ENCODE measurements at places on chromosomes 3 and 15. TPM values are rescaled to one million over a fixed set of nuclear protein-coding genes. Genes with fewer than 3 reads are reported as not detected.

GRCh38 chr3:129081503-129081902 is 20.9 kb downstream of the GP9 start:
- no peaks in the 10 kb centered on the region for H3K27me3 ChIP-seq
- H3K4me3 ChIP-seq: no peak overlapping the region
- H3K36me3 ChIP-seq: no peaks in the 10 kb centered on the region

- H3K4me1 ChIP-seq: peaks cover 5% of the 10 kb centered on the region
- no peaks in the 10 kb centered on the region for H3K36me3 ChIP-seq
- no peak for DNase-seq
- no peaks in the 10 kb centered on the region for H3K27me3 ChIP-seq
- H3K4me3 ChIP-seq: no peak overlapping the region
Observed at GRCh38 chr3:146166415-146166821, 5.4 kb upstream of the PLOD2 start.

GRCh38 chr3:126900859-126901540 is 81.9 kb upstream of the PLXNA1 start:
- H3K4me3 ChIP-seq: no peak overlapping the region
- no peaks in the 10 kb centered on the region for H3K36me3 ChIP-seq
- DNase-seq: no peak
- H3K27me3 ChIP-seq: no peaks in the 10 kb centered on the region
- no peak overlapping the region for H3K27ac ChIP-seq

COL6A6 gene
- 0.57 TPM for total RNA-seq

- H3K27me3 ChIP-seq: no peaks in the 10 kb centered on the region
- no peak overlapping the region for H3K27ac ChIP-seq
- no peaks in the 10 kb centered on the region for H3K36me3 ChIP-seq
Observed at GRCh38 chr15:51126842-51127241, 32.1 kb upstream of the TNFAIP8L3 start.

- no peak overlapping the region for H3K4me3 ChIP-seq
- no peaks in the 10 kb centered on the region for H3K36me3 ChIP-seq
- no peaks in the 10 kb centered on the region for H3K4me1 ChIP-seq
Observed at GRCh38 chr3:79361748-79362378, 405.9 kb downstream of the ROBO1 start.

- H3K27ac ChIP-seq: no peak overlapping the region
- DNase-seq: peak; percentile 62
- H3K36me3 ChIP-seq: no peaks in the 10 kb centered on the region
- H3K4me3 ChIP-seq: no peak overlapping the region
- peaks cover 14% of the 10 kb centered on the region for H3K4me1 ChIP-seq
Observed at GRCh38 chr3:193905541-193906396, 230.2 kb upstream of the HES1 start.

SKOR1 gene
- total RNA-seq: 0.96 TPM

- no peaks in the 10 kb centered on the region for H3K4me1 ChIP-seq
- no peaks in the 10 kb centered on the region for H3K27me3 ChIP-seq
- H3K4me3 ChIP-seq: no peak overlapping the region
Observed at GRCh38 chr15:97502038-97502437, 458.5 kb upstream of the ARRDC4 start.

All from ovary (tissue), 10 donors.